ENCODE measurements at places on chromosomes 7 and 10.

- DNase-seq = no peak
Observed at GRCh38 chr10:33419311-33419710, 84.8 kb upstream of the NRP1 start.

DNA sequence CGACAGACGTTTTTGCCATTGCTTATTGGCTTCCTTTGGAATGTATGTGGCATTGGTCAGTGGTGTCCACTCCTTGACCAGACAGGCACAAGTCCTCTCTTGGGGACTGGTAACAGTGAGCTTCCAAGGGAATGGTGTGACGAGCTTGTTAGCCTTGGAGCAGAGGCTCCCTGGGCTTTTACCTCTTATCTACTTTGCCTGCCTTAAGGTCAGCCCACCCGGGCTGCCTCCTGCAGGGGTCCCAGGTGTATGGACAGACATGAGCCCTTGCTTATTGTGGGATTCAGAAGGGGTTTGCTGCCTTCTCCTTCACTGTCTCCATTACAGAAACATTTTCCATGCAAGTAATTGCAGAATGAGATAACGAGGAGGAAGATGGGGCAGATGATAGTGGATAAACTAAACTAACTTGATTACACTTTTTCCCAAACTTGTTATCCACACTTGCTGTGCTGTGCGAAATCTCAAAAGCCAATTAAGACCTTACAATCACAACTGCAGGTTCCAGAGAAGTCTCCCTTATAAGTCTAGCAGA lies 29.7 kb downstream of the PLPP4 start:
- no peak for DNase-seq

DNA sequence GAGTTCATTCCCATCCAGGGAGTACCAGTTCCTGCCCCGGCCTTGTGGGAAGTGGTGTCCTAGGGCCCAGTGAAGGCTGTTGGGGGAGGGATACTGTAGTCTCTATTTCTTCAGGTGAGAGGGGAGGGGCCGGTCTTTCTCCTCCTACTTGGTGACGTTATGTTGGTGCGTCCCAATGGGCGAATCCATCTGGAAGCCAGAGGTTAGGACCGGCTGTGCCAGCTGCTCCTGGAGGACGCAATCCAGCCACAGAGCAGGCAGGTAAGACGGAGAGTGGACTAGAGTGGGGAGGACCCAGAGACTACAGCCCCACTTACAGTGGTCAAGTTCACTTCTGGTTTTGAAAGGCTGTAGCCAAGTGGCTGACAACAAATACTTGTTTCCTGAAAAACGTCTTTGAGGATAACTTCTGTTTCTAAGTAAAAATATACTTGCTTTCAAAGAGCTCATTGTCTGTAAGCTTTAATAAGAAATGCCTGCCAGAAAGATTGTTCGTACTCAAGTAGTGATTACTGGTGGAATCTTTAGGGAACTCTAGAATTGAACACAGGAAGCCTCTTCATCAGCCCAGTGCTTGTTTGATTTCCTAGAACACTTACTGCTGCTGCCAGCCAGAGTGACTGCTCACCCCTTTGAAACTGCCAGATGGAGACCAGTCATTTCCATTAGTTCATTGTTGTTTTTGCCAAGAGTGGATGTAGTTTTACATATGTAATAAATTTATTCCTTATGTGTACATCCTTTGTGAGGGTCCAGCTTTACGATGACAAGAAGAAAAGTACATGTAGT lies 25.4 kb downstream of the RBM33 start:
- DNase-seq = no peak

DNA sequence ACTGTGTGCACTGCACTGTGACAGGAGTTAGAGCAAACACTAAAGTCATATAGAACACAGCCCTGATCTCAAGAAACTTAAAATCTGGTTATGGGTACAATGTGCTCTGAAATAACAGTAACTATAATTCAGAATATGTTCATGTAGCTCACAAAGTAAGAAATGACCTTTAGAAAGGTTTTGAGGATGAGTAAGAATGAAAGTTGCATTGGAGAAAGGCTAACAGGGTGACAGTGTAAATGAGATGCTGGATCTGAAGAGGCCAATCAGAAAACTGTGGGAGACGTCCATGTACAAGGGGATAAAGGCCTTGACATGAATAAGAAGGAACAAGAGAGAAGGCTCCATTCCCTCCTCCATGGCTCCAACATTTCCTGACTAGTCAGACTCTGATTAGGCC lies 124.7 kb downstream of the GRM3 start:
- no peak for DNase-seq

DNA sequence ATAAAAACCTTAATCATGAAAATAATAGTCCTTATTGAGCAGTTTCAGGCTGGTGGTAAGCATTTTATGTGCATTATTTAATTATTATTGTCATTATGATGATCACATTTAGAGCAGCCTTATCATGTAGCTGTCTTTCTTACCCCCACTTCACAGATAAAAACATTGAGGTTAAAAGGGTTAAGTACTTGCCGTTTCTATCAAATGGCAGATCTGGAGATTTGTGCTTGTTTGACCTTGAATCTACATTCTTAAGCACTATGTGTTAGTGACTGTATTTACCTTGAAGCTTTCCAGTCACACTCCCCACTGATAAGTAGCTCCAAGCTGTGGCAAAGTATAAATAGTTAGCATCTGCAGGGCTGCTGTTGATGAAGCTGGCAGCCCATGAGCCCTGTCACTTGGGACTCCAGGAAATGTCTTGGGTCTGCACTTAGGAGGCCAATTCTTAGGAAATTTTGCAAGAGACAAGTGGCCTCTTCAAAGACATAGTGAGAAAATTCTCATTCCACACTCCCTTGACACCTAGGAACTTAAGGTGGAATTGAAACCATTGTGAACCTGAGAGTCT lies 116.8 kb upstream of the AGR3 start:
- DNase-seq = no peak

DNA sequence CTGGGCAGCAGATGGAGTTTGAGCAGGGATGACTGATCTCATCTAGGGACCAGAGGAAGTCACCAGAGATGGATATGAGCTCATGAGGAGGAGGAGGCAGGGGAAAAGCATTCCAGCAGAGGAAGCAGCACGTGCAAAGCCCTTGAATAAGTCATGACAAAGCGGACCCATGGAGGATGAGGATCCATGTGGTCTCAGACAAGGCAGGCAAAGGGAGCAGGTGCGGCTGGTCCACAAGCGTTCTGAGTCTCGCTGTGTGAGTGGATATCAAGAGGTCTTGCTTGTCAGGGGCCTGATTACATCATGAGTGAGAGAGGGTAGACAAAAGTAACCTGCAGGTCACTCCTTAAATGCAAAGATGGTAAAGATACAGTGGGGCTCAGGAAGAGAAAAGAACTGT lies 307.6 kb downstream of the GRID1 start:
- DNase-seq = no peak

DNA sequence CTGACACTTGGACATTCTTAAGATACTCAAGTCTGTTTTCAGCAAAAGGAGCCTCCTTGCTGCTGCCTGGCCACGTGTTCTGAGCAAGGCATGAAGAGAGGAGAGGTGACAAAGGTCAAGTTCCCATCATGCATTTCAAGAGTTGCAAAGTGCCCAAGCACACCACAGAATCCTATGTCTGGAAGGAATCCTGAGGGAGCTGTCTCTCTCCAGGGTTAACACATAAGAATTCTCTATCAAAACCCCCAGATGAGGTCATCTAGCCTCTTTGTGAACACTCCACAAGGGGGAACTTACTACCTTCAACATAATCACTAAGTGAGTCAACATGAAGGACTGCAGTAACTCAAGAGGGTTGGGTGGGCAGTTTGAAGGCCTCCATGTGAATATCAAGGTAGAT lies 155.5 kb downstream of the RNF216 start:
- peak; percentile 38 for DNase-seq

- no peak for DNase-seq
Observed at GRCh38 chr10:1802413-1802812, 65.1 kb upstream of the ADARB2 start.

GRCh38 chr7:95028683-95029082 lies 121.3 kb downstream of the PPP1R9A start:
- DNase-seq = no peak

DNA sequence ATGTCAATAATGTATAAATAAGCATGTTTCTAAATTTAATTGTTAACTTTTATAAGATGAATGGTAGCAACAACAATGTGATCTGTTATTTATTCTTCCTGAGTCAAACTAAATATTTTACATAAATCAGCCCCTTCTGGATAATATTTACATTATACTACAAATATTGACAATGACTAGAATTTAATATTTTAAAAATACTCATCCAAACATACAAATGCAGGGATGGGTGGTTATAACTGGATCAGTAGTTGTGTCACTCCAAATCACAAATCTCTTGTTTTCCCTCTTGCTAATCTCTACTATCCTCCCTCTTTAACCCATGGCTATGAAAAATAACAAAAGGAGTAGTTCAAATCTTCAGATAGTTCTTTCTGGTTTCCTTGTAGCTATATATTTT lies 407.0 kb downstream of the HTR7 start:
- no peak for DNase-seq

GRCh38 chr7:47944536-47945260 lies 3.6 kb downstream of the PKD1L1 start:
- DNase-seq = no peak

GRCh38 chr7:8384901-8385300 lies 48.5 kb upstream of the NXPH1 start:
- no peak for DNase-seq

DNA sequence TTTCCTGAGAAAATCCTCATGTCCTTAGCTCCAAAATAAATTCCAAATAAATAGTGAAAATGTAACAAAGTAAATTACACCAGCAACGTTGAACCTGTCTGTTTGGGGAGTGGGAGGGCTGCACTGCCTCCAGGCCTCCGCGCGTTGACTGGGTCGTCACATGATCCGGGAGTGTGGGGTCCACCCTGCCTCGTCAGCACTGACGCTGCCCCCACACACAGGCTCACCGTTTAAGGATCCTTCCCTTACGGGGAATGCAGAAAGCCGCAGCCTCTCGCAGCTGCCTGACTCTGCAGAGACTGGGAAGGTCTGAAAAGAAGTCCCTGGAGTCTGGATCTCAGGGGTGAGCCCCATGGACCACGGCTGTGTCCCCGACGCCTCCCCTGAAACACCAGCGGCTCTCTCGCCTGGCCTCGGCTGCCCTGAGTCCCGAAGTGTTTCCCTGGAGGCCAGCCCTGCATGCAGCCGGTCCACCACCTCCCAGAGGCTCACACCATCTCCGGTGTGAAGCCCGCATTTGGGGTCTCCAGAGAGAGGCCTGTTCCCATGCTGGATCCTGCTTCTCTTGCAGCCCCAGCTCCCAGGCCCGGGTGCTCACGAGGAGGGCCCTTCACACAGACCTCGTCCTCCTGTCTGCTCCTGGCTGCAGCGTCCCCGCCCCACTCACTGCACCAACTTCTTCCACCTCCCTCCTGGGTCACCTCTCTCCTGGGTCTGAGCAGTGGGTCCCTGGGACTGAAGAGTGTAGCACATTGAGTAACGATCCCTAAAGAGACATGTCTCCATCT lies 49.5 kb upstream of the ADGRA1 start:
- DNase-seq = no peak

GRCh38 chr7:100875356-100875751 lies 451 bp downstream of the SRRT start:
- DNase-seq = peak; percentile 79

DNA sequence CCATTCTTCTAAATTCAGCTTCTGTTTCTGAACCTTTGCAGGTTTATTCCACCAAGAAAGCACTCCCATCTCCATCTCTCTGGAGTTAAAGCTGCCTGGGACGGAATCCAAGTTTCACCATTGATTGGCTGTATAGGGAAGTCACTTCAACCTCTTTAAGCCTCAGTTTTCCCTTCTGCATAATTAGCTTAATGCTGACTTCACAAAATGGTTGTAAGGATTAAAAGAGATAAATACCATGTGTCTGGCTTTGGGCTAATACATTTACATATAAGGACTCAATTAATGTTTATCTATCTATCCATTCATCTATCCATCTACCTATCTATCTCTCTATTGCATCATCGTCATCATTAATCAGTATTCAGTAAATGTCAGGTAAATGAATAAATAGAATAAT lies 629.6 kb upstream of the MGMT start:
- DNase-seq = no peak

- no peak for DNase-seq
Observed at GRCh38 chr10:4652111-4653010, 173.6 kb upstream of the AKR1E2 start.

DNA sequence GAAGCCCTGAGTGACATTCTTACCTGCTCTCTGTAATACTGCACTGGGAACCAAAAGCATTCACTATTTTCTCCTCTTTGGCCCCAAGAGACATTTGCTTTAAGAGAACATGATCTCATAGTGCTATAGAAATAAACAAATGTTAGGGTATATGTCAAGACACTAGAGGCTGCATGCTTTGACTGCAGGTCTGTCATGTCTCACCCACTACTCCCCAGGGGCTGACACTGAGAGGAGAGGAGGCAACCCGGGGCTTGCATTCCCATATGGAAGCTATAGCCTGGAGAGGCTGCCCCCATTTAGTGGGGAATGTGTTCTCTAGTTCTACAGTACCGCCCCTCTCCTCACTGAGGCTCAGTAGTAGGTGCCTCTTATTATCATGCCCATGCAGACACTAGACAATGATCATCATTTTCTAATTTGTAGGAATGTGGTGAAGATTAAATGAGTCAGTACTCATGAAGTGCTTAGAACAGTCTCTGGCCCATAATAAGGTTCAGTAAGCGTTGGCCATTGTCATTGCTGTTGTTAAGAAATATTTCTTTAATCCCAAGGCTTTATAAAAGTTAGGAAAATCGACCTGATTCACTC lies 4.9 kb upstream of the SLF2 start:
- DNase-seq = peak; percentile 51

DNA sequence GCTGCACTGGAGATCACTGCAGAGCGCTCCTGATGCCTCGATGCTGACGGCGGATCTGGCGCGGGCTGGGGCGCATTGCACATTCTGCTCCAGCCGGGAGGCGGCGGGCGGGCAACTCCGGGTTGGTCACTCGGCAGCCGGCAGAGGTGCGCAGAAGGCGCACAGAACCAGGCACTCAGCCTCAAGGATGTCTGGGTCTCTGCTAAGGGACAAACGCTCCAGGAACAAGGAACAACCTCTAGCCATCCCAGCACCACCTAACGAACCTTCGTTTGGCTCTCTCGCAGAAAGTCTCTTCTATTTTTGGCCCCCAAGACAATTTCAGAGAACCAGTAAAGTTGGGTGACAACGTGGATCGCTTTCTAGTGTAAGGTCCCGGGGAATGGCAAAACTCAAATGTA lies 254.6 kb downstream of the OTUD1 start:
- DNase-seq = peak; percentile 4

DNA sequence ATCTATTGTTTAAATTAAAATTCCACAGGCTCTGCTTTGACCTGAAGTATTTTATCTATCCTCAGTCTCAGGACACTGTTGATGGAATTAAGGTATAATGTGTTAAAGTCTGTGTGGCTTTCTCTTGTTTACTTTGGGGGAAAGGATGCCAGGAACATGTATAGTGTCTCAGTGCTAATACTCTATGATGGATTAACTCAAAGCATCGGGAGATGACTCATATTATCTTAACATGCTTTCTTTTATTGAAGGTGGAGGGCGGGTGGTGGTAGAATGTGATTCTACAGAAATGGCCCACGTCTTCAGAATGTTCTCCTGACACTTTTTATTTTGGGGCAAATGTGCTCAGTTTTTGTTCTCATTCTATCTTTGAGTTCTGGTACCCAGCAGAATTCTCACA lies 189.0 kb downstream of the ANKRD30A start:
- DNase-seq = no peak
